ENCODE measurements at places on chromosomes 6 and 20.

DNA sequence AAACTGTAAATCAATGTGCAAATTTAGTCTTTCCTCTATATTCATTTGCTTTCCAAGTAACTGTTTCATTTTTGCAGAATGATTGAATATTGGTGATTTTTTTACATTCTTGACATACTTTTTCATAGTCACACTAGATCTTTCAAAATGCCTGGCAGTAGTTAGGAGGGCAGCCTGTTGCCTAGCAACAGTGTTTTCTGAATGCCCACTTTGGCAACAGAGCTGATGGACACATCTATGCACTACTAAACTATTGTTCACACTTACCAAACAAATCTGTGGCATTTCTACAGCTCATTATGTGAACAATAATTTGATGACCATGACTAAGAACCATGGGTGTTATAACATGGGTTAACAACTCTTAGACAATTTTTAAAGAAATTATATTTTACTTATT is 438.0 kb upstream of the IMPG1 start:
- no peak for DNase-seq

GRCh38 chr6:45377043-45377553 is 636 bp downstream of the SUPT3H start:
- no peak for DNase-seq

GRCh38 chr20:24880356-24880755 is 68.7 kb upstream of the CST7 start:
- DNase-seq = no peak

DNA sequence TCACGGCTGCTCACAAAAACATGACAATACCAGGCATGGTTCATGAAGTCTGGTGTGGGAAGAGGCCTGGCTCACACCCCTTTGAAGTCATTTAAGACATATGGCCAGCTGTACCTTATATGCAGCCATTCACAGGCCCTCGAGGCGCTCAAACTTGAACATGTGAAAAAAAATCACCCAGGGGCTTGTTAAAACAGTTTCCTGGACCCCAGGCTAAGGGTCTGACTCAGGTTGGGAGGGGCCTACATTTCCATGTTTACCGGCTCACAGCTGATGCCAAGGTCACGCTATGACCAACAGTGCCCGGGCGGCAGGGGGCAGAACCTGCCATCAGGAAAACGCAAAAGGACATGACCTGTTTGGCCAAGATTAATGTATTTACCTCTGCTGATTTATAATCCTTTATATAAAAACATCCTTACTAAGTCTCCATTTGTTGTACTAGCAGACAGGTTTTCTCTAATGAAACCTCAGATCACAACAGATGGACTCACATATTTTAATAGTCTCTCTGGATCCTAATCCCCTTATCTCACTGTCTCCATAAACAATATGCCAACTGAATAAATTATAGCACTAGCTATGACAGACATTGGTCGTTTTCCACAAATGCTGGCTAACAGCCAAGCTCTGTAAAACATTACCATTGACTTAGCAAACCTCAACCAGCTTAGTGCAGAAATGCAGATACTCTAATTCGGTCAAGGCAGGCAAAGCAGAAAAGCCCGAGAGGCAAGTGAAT is 19.9 kb downstream of the EZR start:
- DNase-seq = no peak

DNA sequence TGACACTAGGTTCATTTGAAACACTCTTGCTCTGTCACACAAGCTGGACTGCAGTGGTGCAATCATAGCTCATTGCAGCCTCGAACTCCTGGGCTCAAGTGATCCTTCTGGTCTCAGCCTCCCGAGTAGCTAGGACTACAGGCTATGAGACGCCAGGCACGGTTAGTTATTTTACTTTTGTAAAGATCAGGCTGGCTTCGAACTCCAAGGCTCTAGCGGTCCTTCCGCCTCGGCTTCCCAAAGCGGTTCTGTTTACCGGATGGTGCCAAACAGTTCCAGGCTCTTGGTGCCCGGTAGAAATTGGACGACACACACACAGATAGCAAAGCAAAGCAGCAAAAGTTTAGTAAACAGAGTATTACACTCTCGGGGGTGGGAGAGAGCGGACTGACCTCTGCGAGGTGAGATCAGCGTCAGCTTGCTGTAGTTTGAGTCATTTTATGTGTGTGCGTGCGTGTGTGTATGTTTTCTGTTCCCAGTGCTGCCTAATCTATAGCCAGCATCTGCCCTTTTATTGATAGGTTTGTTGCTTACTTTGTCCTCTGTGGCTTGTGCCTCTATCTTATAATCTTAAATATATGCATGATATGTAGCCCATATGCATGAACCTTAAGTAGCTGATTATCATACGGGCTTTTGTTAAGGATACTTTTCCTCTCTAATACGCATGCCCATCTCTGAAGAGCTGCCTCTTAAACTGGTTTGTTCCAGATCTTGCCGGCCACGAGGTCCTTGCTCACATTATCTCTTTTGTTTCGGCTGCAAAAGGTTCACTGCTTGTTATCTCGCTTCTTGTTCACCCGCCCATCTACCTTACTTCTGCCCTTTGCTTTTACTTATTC is 75.2 kb downstream of the OR2B2 start:
- peak; percentile 82 for DNase-seq

- peak; percentile 69 for DNase-seq
Observed at GRCh38 chr6:30615219-30615957, 1.7 kb downstream of the PPP1R10 start.

GRCh38 chr6:100549406-100550167 is 84.9 kb upstream of the SIM1 start:
- DNase-seq = peak; percentile 25
